ENCODE measurements at places on chromosomes 11 and 22.

- DNase-seq = no peak
Observed at GRCh38 chr11:67082071-67082791, 25.6 kb downstream of the RHOD start.

GRCh38 chr11:134543645-134544044, 131.6 kb upstream of the B3GAT1 start:
- no peak for DNase-seq

DNA sequence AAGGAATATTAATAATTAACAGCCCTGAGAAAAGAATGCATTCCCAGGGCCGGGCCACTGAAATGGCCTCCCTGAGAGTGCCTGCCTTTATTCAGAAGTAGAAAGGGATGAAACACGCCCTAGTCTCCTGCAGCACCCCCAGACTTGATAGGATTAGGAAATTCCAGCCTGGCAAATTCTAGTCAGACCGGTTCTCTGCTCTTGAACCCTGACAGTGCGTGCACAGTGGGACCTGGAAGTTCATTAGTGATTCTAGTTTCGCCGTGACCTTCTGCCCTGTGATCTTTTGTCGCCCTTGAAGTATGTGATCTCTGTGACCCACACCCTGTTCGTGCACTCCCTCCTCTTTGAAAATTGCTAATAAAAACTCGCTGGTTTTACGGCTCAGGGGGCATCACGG, 2.1 kb upstream of the GSTP1 start:
- no peak for DNase-seq

DNA sequence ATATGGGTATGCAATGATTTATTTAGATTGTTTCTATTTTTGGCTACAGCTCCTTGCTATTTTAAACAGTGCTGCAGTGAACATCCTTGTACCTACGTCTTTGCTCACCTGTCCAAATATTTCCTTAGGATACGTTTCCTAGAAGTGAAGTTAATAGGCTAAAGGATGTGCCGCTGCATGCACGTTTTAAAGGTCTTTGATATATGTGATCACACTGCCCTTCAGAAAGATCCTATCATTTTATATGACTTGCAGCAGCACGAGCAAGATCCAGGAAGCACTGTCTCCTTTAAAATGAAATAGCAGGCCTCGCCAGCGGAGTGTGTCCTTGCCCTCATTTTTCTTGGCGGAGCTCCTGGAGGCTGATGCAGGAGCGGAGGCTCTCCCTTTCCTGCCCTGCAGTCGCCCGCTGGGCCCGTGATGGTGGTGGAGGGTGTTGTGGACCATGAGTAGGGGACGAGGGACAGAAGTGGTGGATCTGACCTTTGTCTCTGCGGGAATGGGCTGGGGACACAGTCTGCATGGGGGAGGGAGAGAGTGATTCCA, 19.4 kb downstream of the RPS6KA4 start:
- DNase-seq = no peak

GRCh38 chr11:61897387-61898246, 6.3 kb upstream of the FADS3 start:
- DNase-seq = peak; percentile 75

- DNase-seq = no peak
Observed at GRCh38 chr22:38165922-38166593, 15.6 kb downstream of the PLA2G6 start.

DNA sequence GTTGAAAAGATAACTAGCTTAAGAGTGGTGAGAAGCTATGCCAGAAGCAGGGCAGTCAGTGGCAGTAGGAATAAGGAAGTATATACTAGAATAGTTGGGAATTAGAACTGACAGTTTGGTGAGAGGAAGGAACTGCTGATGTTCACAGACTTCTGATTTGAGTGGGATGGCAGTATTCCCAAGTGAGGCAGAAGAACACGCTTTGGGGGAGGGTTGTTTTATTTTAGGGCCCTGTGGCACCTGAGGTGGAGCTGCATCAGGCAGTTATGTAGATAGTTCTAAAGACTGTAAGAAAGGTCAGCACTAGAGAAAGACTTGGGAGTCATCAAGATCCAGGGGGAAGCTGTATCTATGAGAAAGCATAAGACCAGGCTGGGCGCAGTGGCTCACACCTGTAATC, 66.3 kb upstream of the TNRC6B start:
- DNase-seq = peak; percentile 27

DNA sequence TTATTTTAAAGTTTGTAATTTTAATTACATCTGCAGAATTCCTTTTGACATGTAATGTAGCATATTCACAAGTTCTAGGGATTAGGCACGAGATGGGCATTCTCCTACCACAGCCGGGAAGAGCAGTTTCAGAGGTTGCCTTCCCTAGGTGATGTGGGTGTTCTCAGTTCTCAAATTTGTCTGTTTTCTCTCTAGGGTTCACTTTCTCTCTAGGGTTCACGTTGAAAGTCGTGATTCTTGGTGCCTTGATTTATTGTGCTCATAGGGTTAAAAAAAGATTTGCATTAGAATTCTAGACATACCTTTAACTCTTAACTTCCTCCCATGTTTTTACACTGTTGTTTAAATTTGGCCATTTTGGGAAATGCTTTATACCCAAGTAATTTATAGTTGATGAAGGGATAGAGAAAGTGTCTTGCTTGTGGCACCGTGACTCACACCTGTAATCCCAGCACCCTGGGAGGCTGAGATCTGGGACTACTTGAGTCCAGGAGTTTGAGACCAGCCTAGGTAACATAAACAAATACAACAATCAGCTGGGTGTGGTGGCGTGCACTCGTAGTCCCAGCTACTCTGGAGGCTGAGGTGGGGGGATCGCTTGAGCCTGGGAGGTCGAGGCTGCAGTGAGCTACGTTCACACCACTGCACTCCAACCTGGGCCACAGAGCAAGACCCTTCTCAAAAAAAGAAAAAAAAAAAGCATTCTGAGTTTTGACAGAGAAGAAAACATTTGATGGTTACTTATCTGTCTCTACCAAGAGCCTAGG, 3.6 kb downstream of the MED15 start:
- DNase-seq = no peak

- DNase-seq = no peak
Observed at GRCh38 chr22:48367731-48368130, 1459.9 kb downstream of the BRD1 start.

GRCh38 chr11:20980736-20981135, 311.4 kb downstream of the NELL1 start:
- no peak for DNase-seq

DNA sequence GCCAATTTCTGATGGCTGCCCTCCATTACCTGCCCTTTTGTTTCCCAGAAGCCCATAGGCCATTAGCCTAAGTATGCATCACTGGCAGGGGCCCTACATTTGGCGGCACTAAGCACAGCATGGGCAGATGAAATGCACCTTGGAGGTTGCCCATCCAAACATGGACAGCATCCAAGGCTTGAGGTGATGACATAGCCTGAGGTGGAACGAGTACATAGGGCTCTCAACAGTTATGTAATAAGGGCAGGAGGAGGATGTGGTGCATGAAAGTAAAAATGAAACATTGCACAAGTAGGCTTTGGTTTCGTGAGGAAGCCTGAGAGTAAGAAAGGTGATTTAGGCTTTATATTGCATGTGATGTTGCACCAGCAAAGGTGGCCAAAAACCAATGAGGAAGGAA, 148.1 kb downstream of the FAM76B start:
- no peak for DNase-seq

GRCh38 chr11:122977470-122978298, 4.0 kb downstream of the BSX start:
- DNase-seq = no peak

DNA sequence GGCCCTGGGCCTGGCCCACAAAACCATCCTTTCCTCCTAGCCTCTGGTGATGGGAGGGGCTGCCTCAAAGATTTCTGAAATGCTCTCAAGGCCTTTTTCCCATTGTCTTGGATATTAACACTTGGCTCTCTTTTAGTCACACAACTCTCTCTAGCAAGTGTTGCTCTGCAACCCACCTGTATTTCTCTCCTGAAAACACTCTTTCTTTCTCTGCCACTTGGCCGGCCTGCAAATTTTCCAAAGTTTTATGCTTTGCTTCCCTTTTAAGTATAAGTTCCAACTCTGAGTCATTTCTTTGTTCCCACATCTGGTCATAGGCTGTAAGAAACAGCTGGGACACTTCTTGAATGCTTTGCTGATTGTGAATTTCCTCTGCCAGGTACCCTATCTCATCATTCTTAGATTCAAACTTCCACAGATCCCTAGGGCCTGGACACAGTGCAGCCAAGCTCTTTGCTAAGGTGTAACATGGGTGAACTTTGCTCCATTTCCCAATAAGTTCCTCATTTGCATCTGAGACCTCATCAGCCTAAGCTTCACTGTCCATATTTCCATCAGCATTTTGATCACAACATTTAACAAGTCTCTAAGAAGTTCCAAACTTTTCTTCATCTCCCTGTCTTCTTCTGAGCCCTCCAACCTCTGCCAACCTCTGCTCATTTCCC, 93.8 kb downstream of the TRIM29 start:
- DNase-seq = no peak

DNA sequence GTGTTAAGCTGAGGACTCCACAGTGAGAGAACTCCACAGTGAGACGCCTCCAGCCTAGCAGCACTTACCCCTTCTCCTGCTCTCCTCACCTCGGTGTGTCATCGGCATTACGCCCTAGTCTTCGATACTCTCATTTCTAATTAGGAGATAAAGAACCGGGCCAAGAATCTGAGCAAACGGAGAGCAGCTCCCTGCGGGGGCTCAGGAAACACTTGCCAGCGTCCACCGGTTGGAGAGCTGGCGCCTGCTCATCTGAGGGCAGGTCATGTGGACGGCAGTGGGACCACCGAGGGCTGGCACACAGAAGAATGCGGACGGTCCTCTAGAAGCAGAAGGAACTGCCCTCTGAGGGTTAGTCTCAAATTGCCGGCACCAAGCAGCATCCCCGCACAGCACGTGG, 13.0 kb downstream of the CERK start:
- DNase-seq = no peak

DNA sequence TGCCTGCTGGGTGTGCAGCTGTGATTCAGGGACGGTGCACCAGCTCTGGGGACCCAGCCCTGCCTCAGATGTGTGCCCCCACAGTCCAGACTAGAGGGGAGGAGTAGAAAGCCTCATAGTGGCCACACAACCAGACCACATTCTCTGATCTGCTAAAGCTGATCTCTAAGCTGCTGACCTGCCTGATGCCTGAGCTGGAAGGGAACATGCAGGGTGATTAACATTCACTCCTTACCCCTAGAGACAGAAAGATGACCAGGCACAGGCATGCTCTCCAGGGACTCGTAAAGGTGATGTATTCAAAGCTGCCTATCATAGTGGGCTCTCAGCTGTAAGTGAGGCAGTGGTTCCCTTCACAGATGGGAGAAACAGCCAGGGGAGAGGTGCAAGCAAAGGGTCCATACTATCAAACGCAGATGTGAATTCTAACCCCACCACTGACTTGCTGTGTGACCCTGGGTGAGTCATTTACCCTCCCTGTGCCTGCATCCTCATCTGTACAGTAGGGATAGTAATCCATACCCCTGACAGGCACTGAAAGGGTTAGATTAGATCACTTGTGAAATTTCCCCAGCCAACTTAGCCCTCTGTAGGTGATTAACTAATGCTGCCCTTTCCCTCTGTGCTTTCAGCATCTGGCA, 29.0 kb upstream of the LRRC32 start:
- DNase-seq = no peak

DNA sequence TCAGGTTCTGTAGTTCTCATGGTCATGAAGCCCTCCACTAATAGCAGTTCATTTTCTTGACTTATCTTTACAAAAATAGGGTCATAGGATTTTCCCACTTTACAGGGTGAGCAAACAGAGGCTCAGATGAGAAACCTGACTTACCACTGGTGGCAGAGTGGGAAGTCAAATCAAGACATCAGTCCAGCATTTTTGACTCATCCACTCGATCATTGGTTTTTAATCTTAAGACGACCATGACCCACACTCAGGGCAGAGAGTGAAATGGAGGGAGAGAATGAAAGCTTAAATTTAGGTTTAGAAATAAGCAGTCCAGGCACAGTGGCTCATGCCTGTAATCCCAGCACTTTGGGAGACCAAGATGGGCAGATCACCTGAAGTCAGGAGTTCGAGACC, 42.1 kb downstream of the RTL6 start:
- no peak for DNase-seq

GRCh38 chr11:86912238-86912637, 43.0 kb downstream of the FZD4 start:
- no peak for DNase-seq

DNA sequence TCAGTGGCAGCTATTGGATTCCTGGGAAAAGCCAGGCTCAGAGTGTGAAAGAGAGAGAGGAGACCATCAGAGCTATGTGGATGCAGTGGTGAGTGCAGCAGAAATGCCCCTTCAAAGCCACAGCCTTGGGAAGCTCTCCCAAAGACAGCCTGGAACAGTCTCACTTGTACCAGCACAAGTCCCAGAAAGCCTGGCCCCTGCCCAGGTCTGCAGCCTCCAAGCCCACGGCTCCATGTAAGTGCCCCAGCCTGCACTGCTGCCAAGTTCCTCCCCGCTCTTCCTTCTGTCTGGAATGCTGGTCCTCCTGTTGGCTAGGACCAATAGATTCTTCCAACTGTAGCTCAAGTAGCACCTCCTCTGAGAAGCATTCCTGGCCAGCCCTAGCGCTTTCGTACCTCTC, 539.7 kb downstream of the MIAT start:
- no peak for DNase-seq

Data from putamen (tissue), 1 donor.